ENCODE measurements at places on chromosomes 2 and 18. TPM values are rescaled to one million over a fixed set of nuclear protein-coding genes. Genes with fewer than 3 reads are reported as not detected.

GRCh38 chr2:11533278-11534070, at the start of gene GREB1:
Gene GREB1 (plus strand): TSS chr2:11534045. CDS start chr2:11556615, 22,570 bp downstream.
- no peaks in the 10 kb centered on the region for H3K4me1 ChIP-seq
- no peak for DNase-seq
- H3K4me3 ChIP-seq: no peak within 1 kb of the TSS
- H3K36me3 ChIP-seq: no peaks in the 10 kb centered on the region
- H3K27me3 ChIP-seq: peaks cover 24% of the 10 kb centered on the region

The TMEM163 gene
- total RNA-seq: 31.9 TPM

The BUB1 gene
- 4.8 TPM for total RNA-seq

DNA sequence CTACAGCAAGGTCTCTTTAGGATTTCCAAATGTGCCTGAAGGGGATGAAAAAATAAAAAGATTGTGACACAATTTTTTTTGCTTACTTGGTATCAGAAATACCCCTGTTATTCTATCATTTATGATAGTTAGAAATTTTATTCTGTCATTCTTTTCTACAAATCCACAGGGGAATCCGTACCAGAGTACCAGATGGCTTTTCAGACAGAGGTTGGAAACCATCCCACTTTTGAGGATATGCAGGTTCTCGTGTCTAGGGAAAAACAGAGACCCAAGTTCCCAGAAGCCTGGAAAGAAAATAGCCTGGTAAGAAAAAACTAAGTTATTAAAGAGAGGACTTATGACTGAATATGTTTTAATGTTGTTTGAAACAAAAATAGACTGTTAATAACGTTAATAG, 92.6 kb upstream of the FAM117B start:
- no peak overlapping the region for H3K27ac ChIP-seq
- H3K4me3 ChIP-seq: no peak overlapping the region
- H3K36me3 ChIP-seq: peaks cover 20% of the 10 kb centered on the region
- H3K27me3 ChIP-seq: no peaks in the 10 kb centered on the region

The TBR1 gene
- total RNA-seq: not detected

GRCh38 chr2:67790622-67791021, 272.2 kb downstream of the C1D start:
- no peak overlapping the region for H3K27ac ChIP-seq
- H3K36me3 ChIP-seq: no peaks in the 10 kb centered on the region
- DNase-seq: no peak
- no peaks in the 10 kb centered on the region for H3K4me1 ChIP-seq
- H3K4me3 ChIP-seq: no peak overlapping the region
- no peaks in the 10 kb centered on the region for H3K27me3 ChIP-seq

DNA sequence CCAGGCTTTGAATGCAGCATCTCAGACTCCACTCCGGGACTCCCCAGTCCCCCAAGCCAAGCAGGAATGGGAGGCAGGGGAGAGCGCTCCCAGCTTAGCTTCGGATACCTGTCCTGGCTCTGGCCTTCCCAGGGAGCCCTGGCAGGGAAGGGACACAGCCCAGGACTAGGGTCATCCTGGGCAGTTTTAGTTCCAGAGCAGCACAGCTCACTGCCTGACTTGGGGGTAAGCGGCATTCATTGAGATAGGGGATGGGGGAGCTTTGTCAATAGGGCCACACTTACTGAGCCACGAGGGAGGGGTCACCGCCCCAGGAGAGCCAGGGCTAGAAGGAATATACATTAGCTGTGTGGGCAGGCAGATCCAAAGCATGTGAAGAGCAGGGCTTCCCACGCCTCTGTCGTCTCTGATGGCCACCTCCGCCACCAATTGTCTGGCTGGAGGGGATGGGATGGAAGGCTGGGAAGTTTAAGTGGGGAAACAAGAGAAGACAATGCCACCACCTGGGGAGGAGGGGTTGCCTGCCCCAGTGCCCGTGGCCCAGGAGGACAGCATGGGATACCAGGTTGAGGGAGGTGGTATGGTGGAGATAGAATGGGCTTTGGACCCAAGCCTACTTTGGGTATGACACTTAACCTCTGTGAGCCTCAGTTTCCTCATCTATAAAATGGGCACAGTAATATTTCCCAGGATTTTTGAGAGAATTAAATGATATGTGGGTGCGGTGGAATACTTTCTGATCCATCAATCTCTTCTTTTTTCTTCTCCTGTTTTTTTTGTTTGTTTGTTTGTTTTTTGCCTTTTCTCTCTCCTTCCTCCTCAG, 40.2 kb downstream of the SCTR start:
- no peaks in the 10 kb centered on the region for H3K27me3 ChIP-seq
- H3K4me3 ChIP-seq: no peak overlapping the region
- H3K4me1 ChIP-seq: peaks cover 55% of the 10 kb centered on the region
- no peak overlapping the region for H3K27ac ChIP-seq
- no peaks in the 10 kb centered on the region for H3K36me3 ChIP-seq
- no peak for DNase-seq

DNA sequence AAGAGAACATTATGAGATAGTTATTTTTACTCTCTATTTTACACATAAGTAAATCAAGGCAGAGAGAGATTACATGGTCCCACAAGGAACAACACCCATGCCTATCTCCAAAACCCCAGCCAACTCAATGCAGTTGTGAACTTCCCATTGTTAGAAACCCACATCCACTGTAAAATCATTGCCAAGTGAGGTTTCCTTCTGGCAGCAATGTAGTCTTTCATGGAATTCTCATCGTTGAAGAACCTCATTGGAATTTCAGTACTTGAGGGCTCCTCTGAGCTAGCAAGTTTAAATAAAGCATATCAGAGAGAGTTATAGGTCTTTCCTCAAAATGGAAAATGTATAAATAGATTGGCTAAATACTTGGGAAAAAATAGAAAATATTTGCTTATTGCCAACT, 105.2 kb downstream of the RAD51AP2 start:
- no peak overlapping the region for H3K27ac ChIP-seq
- H3K36me3 ChIP-seq: no peaks in the 10 kb centered on the region
- H3K4me3 ChIP-seq: no peak overlapping the region
- DNase-seq: no peak

GRCh38 chr2:229235131-229235914, 35.8 kb downstream of the PID1 start:
- H3K27me3 ChIP-seq: no peaks in the 10 kb centered on the region
- H3K27ac ChIP-seq: no peak overlapping the region
- no peaks in the 10 kb centered on the region for H3K4me1 ChIP-seq
- H3K36me3 ChIP-seq: no peaks in the 10 kb centered on the region
- H3K4me3 ChIP-seq: no peak overlapping the region
- no peak for DNase-seq

The METTL5 gene
- total RNA-seq: 33.2 TPM

The TPO gene
- 0.21 TPM for total RNA-seq

GRCh38 chr18:79884963-79885728, 66.3 kb downstream of the SLC66A2 start:
- no peak overlapping the region for H3K27ac ChIP-seq
- no peaks in the 10 kb centered on the region for H3K36me3 ChIP-seq
- H3K27me3 ChIP-seq: peaks cover 6% of the 10 kb centered on the region

The SP5 gene
- 1.9 TPM for total RNA-seq

DNA sequence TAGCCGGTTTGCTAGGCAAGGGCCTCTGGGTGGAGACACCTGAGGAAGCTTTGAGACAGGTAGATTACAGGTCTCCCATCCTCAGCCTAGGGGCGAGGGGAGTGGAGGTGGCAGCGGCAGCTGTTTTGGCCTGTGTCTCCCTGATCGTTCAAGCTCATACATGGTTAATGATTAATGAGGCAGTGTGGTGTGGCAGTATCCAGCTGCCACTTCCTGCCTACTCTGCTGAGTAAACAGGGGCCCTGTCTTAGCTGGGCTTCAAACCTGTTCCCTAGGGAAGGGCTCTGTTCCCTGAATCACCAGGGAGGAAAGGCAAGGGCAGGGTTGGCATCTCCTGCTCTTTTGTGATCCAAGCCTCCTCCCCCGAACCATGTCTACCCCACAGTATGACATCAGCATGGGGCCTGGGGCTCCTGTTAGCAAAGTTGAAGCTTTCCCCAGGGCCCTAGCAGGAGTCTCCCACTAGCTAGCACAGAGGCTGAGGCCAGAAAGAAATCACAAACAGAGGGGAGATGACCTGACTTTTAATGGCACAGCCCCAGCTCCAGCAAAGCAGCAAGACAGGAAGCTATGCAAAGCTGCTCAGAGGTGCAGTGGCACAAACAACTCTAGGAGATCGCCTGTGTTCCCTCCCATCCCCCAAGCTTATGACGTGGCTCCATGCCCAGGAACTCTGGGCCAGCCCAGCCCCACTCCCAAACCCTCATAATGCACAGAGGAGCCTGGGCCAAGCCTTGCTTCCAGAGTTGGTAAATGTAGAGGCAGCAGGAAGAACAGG, 3.7 kb upstream of the TUBA4B start:
- H3K36me3 ChIP-seq: peaks cover 28% of the 10 kb centered on the region
- no peaks in the 10 kb centered on the region for H3K27me3 ChIP-seq
- peak overlapping the region; percentile 41 for H3K4me3 ChIP-seq
- H3K27ac ChIP-seq: peak overlapping the region; percentile 91
- peaks cover 76% of the 10 kb centered on the region for H3K4me1 ChIP-seq
- DNase-seq: peak; percentile 88

- DNase-seq: no peak
- H3K36me3 ChIP-seq: no peaks in the 10 kb centered on the region
- peaks cover 10% of the 10 kb centered on the region for H3K4me1 ChIP-seq
- no peaks in the 10 kb centered on the region for H3K27me3 ChIP-seq
Measured at GRCh38 chr2:101064505-101064867, 62.4 kb downstream of the RPL31 start.

The ZBTB7C gene
- 15.0 TPM for total RNA-seq

Measured in lower lobe of right lung (tissue), 2 donors.